T-helper 2 cell treated with Interferon-gamma antibody and Interleukin-4, amounts not matched to agents 5 μg/mL and 100 μg/mL, for 36 hours (primary cell): ENCODE measurements at places on chromosomes 5 and 9.

- DNase-seq = no peak
Measured at GRCh38 chr5:170010595-170010994, 30.3 kb upstream of the INSYN2B start.

GRCh38 chr5:97095318-97095732 lies 47.1 kb downstream of the LIX1 start:
- DNase-seq = no peak

GRCh38 chr5:172659570-172659908 lies 18.5 kb downstream of the NEURL1B start:
- no peak for DNase-seq

DNA sequence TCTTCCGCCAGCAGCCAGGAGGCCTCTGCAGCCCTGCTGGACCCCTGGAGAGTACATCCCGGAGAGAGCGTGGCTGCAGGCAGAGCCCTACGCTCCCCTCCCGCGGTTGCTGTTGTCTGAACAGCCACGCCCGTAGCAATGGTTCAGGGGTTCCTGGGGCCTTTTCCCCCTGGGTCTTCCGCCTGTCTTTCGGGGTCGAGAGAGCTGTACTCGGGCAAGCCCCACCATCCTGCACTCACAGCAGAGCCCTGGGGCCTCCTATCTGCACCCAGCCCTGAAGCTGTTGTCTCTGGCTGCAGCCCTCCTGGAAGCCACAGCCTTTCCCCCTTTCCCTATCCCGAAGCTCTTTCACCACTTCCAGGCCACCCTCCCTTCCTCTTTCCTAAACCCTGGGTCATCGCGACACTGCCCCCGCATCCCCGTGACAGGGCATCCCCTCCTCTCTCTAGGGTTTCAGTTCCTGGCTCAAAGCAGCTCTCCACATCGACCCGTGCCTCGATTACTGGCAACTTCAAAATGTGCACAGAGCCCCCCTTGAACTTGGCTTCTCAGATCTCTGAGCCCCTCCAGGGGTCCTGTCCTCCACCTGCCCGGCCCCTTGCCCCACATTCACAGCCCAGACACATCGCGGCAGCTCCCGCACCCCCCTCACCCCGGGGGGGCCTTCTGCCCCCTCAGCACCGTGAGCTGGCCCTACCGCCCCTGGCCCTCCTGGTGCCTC lies 43.9 kb upstream of the CEP72 start:
- DNase-seq = no peak

DNA sequence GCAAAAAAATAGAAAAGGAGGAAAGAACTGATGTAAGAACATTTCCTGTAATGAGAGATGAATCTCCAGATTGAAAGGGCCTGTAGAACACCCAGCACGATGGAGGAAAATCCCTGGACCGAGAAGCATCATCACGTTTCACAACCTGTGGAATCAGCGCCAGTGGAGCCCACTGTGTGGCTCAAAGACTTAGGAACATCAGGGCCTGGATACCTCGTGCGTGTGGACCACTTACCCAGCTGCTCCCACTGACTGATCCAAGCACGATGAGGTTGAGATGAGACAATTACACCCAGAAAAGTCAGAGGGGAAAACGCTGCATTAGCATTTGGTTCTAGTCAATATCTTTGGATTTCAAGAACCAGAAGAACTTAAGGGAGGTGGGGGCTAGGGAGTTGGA lies 224.6 kb downstream of the SYK start:
- DNase-seq = no peak

DNA sequence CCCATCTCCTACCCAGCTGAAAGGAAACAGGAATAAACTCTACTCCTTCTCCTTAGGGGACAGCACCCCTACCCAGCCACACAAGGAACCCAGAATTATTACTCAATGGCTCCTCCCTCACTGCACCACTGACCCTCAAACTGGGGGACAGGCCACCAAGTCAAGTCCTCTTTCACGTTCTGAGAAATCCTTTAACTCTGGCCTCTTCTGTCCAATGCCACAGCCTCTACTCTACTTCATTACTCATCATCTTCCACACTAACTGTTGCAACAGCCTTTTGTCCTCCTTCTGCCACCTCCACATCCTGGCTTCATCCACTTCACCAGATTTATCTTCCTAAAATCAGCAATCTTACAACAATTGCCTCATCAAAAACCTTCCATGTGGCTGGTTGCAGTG lies 6.8 kb downstream of the TTC39B start:
- DNase-seq = no peak

GRCh38 chr5:9617739-9618504 lies 12.2 kb downstream of the TAS2R1 start:
- no peak for DNase-seq

DNA sequence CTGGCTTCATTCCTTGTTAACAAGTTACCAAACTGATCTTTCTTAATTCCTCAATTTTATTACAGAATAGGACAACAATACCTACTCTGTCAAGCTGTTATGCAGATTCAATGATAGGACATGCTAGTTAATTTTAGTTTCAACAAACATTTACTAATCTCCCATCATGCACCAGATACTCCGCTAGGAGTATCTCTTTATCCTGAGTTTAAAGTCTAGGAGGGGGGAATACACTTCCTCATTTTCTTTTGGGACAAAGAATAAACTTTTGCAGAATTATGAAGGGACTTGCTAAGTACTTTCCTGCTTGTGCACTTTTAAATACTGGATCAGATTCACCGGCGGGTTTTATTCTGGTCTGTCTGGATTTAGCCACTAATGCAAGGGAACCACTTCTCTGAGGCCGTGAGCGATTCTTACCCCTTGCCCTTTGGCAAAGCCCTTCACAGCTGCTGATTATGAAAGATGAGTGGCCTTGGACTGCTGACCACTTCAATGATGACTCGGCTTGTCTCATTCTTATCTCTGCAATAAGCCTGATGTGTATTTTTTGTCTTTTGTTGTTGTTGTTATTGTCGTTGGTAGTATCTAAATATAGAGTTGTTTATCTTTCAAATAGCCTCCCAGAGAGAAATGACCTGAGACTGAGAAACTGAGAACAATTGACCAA lies 73.9 kb downstream of the RMI1 start:
- no peak for DNase-seq

DNA sequence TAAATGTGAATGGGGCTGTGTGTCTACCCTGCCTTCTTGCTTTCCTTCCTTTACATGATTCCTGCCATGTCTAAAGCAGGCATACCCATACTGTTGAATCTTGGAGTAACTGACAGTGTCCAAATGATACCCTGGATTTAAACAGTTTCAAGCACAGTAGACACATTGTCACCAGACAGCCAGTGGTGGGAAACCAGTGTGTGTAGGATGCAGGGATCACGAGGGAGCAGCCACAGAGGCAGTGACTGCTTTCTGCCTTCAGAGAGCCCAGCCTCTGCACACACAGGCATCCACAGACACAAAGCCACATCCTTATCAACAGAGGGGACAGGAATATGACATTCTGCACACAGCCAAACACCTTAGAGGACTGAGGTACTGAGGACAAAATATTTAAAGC lies 184.2 kb upstream of the TBCA start:
- no peak for DNase-seq

DNA sequence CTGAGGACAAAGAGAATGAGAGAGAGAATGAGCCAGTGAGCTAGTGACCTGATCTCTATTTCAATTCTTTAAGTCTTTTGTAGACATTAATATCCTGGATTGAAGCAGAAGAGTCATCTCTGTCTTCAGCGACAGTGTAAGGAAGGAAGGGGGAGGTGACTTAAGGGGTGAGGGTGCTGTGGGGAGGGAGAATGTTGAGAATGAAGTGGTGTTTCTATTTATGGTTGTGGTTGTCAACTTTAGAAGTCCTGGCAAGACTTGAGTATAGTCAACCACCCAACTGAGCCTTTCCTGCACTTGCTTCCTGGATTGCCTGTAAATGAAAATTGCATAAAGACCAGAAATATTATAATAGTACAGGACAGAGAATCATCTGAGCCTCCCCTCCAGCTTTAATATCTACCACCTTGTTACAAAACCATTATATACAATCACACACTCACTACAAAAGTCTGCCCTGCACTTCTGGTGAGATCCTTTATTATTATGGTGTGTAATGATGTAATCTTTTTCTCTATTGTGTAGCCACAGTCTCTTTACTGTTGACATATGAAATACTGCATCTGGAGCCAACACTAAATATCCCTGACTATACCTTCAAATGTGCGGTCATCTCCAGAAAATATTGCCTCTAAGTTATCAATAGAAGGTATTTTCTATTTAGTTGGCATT lies 91.7 kb downstream of the NTRK2 start:
- no peak for DNase-seq

DNA sequence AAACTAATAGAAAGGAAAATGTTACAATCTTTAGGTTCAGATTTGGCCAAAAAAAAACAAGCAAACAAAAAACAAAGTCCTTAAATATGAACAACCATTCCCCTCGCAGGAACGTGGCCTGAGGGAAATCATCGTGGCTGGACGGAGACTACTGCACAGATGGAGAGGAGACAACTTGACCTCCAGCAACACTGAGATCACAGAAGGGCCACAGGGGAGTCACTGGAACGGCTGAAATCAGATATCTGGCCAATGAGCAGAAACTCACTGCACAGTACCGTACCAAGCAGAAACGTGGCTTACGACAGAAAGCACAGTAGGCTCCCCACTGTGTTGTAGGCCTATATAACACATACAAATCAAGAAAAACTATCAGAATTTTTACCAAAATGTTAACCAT lies 27.7 kb downstream of the CAMSAP1 start:
- no peak for DNase-seq

- no peak for DNase-seq
Measured at GRCh38 chr9:133874060-133874657, 118.0 kb downstream of the VAV2 start.

DNA sequence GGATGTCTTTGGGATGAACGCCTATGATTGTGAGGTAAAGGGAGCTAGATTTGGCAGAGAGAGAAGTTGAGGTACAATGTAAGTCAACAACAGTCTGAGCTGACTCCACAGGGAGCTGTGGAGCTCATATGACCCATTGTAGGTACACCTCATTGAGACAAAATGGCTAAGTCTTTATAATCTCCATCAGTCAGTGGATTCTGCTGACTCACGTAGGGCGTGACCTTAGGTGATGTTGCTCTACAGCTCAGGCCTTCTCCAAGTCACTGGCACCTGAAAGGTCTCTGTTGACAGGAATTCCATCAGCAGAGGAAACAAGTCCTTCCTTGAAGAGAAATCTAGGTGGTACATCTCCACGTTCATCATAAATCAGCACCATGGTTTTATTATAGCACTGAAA lies 118.2 kb upstream of the PRR16 start:
- DNase-seq = no peak

DNA sequence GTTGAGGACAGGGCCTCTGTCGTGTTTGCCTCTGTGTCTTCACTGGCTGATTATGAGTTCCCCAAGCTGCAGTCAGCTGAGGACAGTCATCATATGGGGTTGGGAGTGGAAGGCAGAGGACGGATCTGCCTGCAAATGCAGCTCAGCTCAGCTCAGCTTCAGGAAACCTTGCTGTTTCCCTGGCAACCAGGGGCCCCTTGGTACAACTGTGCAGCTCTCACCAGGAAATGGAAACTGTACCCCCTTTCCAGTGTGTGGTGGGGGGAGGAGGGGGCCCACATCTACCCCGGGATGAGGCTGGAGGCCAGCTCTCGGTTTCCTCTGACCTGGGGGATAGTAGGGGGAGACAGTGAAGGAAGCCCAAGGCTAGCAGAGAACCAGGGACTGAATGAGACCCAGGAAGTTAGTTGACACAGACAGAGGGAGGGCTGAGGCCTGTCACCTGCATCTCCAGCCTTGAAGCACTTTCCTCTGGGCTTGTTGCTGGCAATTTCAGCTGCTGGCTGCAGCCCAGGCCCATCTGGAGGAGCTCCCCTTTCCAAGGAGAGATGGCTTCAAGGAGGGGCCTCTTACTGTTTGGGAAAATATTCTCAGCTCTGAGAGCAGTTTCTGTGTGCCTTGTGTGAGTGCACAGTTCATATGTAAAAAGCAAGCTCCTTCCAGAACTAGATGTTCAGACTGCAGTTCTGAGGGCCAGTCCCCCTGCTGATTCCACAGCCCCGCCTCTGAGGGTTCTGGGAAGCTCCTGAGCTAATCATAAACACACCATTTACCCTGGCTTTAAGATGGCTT lies 6.9 kb downstream of the ANXA6 start:
- DNase-seq = peak; percentile 70

DNA sequence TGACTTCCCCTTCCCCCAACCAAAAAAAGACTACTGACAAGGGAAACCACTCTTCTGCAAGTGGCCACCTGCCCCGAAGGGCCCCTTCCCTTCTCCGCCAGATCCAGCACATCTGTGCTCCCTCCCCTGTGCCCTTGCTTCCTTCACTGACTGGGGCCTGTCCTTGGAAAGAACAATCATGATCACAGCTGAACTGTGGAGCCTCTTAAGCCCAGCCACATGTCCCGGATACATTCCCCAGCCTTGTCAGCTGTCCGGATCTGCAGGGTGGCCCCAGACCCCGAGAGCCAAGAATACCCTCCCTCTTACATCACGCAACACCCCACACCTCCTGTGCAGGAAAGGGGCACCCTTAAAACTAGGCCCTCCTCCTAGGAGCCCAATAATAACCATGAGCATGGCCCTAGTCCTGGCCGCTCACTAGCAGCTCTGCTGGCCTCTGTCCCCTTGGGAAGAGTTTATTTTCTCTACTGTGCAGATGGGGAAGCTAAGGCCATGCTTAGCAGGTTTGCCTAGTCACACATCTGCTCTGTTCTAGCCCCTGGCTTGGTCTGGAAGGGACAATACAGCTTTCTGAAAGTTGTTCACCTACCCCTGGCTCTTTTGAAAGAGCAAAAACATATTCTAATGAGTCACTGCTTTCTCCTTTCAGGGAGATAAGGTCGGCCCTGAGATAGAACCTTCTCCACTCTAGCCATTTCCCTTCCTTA lies 3.8 kb downstream of the SPRY4 start:
- DNase-seq = no peak

GRCh38 chr9:14908295-14909180 lies 1.7 kb downstream of the FREM1 start:
- no peak for DNase-seq

DNA sequence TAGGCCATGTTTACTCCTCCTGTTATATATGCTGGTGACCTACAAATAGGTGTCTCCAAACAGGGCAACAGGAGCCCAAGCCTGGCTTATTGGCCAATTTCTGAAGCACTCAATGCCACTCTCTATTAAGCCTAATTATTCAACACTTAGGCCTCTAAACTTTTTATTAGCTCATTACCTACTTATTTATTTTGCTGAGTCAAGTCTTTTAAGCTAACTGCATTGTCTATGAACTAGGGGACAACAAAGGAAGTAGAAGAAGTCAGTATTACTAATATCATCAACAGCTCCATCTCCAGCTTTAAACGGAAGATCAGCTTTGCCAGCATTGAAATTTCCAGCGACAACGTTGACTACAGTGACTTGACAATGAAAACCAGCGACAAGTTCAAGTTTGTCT lies 28.2 kb downstream of the GABRP start:
- no peak for DNase-seq
